ENCODE measurements at places on chromosomes 7 and 10.
A peak's percentile ranks its signal among the peaks of the same experiment; 100 is the strongest.

GRCh38 chr7:144565586-144565985 lies 162.1 kb upstream of the NOBOX start:
- no peak for DNase-seq

DNA sequence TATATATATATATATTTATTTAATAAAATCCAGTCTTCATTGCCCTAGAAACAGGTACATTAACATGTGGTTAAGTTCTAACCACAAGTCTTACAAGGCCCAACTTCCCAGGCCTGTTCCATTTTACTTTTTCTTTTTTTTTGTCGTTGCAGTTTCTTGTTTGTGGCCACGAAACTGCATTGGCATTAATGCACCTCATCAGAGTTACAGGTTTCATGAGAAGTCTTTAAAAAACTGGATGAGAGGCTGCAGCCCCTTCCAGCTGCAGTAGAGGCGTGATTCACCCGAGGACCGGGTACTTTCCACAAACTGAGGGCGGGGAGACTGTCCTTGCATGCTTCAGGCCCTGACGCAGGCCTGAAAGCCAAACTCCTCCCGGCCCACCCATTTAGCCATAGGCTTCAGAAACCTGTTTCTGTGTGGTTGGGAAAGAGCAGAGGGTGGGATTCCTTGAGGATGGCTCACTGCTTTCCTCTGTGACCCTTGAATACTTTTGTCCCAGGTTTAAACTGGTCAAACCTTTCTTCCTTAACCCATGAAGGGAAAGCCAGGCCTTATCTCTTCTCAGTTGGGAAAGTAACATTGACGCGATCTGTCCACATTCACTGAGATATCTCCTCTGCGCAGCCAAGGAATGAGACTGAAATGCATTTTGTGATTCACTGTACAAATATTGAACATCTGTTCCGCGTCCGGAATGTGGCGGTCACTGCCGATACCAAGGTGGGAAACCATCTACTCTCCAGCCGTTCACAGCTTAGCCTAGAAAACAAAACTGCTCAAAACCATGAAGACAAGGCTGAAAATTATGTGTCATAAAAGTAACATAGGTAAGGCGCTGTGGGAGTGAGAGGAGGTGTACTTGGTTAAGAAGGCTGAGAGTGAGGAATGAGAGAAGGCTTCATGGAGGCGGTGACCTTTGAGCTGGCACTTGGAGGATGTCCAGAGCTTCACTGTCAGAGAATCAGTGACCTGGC lies 311.7 kb downstream of the GATA3 start:
- DNase-seq, result peak; percentile 42

DNA sequence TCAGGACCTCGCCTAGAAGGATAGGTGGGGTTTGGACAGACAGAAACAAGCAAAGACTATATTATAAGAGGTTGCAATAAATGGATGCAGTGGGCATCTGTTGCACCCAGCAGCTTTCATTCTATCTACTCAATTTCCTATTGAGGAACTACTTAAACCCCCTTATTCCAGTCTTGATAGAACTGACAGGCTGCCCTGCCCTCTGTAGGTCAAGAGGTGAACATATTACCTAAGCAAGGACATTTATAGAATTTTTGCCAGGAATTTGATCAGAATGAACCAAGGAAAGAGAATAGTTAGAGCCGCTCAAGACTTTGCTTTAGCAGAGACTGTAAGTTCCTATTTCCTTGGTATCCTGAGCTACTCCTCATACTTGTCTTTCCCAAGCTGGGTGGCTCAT lies 9.5 kb downstream of the VTI1A start:
- no peak for DNase-seq

- DNase-seq, result no peak
These were observed 607.8 kb downstream of the PTPRN2 start for GRCh38 chr7:157979636-157980340.

- no peak for DNase-seq
These were observed 45.0 kb upstream of the PPP1R3C start for GRCh38 chr10:91677911-91678310.

GRCh38 chr7:122070834-122071233 lies 73.2 kb downstream of the AASS start:
- no peak for DNase-seq

- DNase-seq, result no peak
These were observed 401.3 kb downstream of the DNAJB6 start for GRCh38 chr7:157738066-157738460.

- DNase-seq, result no peak
These were observed 20.3 kb downstream of the CPN1 start for GRCh38 chr10:100061401-100061800.

DNA sequence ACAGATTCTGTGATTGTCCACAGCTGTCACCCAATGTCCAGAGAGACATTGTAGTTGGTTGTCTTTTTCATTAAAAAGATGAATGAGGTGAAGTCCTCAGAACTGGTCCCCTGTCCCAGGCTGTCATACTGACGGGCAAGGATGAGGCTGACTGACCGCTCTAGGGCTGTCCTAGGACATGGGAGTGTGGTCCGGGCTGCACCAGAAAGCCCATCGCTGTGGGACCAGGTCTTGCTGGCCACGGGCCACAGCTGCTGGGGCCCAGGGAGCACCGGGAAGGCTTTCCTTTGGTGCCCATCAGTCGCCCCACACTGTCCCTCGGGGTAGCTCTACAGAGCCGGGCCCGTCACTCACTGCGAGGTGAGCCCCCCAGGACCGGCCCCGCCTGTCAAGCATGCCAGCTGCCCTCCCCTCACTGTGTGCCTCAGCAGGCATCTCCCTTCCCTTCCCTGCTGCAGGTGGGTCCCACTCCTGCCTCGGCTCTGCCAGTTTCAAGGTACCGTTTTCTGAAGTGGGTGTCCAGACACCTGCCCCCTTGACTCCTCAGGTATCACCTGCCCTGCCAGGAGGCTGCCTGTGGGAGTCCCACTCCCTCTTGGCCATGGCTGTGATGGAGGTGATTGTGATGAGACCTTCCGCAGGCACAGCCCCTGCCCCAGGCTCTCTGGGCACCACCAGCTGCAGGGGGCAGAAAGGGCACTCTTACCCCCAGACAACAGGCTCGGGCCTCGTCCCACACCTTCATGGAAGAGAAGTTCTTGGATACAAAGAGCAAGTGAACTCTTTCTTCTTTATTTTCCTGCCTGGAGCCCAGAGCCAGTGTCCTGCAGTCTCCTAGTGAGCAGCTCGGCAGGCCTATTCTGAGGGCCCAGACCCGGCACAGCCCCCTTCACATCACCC lies 21.7 kb downstream of the LRRC27 start:
- no peak for DNase-seq

DNA sequence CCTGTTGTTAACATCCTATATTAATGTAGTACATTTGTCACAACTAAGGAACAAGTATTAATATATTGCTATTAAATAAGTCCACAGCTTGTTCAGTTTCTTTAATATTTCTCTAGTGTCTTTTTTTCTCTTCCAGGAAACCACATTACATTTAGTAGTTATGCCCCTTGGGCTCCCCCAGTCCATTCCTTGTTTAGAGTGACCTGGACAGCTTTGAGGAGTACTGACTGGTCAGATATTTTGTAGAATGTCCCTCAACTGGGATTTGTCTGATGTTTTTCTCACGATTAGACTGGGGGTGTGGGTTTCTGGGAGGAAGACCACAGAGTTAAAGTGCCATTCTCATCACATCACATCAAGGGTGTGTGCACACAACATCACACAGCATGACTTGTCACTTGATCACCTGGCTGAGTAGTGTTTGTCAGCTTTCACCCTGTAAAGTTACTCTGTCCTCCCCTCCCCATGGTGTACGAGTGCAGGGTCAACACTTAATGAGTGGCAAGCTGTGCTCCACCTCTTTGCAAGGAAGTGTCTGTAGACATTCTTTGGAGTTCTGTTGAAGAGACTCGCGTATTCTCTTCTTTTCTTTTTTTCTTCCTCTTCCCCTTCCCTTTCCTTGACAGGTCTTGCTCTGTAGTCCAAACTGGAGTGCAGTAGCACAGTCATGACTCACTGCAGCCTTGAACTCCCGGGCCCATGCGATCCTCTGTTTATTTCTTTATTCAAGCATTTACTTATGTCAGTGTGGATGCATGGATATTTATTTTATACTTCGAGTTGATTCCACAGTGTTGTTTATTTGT lies 10.2 kb downstream of the LMTK2 start:
- no peak for DNase-seq

- DNase-seq, result no peak
These were observed 74.3 kb downstream of the RNLS start for GRCh38 chr10:88508796-88509195.

- DNase-seq, result no peak
These were observed 16.8 kb downstream of the CALU start for GRCh38 chr7:128755819-128756476.

- DNase-seq, result no peak
These were observed 23.7 kb upstream of the TRPV6 start for GRCh38 chr7:142908921-142909890.

- no peak for DNase-seq
These were observed 126.2 kb upstream of the LRRN3 start for GRCh38 chr7:110964775-110965174.

DNA sequence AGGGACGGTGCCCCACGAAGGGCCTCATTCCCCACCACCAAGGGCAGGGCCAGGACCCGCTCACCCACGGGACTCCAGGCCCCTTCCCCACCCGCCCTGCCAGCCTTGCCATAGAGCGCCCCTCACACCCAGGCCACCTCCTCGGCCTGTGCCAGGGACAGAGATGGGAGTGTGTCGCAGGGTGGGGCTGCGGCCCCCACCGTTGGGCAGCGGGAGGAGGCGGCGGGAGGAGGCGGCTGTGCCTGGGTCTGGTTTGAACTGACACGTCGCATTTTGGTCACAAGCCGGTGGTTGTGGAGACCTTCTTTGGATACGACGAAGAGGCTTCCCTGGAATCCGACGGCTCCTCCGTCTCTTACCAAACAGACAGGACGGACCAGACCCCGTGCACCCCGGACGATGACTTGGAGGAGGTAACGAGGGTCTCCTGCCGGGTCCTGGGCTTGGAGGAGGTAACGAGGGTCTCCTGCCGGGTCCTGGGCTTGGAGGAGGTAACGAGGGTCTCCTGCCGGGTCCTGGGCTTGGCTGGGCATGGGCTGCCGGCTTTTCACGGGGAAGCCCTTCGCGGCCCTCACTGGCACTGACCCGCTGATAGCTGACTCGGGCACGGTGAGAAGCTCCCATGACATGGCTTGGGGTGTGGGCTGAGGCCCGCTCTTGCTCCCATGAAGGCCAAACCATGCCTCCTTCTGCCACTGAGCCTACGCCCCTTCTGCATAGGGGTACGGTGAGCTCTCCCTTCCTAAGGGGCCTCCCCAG lies 46.4 kb upstream of the DPYSL4 start:
- no peak for DNase-seq

DNA sequence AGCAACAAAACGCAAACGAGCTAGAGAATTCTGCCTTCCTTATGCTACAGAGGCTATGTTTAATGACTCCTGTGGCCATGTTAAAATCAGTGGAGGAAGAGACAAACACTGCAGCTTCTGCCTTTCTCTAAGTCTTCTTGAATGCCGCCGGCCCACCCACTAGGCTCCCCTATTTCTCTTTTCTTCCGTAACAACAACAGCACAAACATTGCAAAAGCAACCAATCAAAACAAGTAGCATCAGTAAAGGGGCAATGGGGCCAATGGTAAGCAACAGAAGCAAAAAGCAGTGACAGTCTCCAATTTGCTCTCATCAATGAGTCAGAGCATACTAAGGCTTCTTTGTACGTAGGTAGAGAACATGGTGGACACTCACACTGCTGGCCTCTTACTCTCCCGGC lies 26.8 kb downstream of the DNAJC1 start:
- no peak for DNase-seq

- no peak for DNase-seq
These were observed 10.4 kb upstream of the SORCS3 start for GRCh38 chr10:104630731-104631130.

DNA sequence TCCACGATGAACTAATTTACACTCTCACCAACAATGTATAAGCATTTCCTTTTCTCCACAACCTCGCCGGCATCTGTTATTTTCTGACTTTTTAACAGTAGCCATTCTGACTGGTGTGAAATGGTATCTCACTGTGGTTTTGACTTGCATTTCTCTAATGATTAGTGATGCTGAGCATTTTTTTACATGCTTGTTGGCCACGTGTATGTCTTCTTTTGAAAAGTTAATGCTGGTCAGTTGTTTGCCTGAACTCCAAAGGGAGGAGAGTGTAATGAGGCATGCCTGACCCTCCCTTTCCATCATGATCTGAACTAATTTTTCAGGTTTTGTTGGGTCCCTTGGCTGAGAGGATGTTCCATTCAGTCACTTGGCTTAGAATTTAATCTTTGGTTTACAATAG lies 50.7 kb upstream of the SVIL start:
- no peak for DNase-seq

DNA sequence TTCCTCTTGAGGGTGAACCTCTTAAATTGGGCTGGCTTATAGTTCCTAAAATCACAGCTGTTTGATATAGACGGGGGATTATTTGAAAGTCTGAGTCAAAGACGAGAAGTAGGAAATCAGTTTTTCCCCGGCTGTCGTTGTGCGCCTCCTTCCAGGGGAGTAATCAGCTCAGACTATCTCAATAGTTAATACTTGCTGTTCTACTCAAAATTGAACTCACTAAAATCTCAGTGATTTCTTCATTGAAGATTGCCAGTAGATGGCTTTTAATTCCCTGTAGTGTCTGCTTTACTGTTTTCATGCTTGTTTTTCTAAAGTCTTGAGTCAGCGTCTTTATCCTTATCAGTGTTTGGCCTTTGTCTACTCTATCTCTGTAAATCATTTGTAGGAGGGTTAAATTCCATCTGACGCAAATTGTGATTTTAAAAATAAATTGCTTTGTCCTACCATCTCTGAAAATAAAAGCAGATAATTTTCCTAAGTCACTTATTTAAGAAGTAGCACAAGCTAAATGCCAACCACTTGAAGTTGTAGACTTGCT lies 47.3 kb downstream of the CNNM2 start:
- no peak for DNase-seq

DNA sequence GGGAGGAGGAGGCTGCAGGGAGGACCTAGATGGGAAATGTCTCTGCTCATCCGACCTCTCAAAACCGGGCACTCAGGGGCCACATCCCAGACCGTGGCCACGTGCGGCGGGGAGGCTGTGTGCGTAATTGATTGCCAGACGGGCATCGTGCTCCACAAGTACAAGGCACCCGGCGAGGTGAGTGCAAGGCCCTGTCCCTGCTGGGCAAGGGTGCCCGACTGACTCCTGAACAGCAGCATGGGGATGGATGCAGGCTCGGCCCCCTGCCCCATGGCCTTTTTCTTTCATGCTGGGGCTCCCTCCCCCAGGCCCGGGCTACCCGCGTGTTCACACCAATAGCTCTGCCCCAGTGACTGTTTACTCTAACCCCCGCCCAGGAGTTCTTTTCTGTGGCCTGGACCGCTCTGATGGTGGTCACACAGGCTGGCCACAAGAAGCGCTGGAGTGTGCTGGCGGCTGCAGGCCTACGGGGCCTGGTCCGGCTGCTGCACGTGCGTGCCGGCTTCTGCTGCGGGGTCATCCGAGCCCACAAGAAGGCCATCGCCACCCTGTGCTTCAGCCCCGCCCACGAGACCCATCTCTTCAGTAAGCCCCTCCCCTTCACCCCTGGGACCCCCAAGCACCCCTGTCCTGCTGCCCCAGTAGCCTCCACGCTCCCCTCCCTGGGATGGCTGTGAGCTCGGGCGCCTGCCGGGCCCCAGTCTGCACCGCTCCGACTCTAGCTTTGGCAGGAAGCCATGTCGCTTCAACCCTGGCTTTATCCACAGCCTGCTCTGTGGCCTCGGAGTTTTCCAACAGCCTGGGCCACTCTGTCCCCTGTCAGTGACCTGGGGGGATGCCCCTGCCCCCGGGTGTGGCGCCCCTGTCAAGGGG lies 3.9 kb downstream of the LRWD1 start:
- DNase-seq, result no peak

- no peak for DNase-seq
These were observed 946.8 kb upstream of the POT1 start for GRCh38 chr7:125876431-125876830.
